ENCODE measurements at places on chromosomes 16 and 17.

DNA sequence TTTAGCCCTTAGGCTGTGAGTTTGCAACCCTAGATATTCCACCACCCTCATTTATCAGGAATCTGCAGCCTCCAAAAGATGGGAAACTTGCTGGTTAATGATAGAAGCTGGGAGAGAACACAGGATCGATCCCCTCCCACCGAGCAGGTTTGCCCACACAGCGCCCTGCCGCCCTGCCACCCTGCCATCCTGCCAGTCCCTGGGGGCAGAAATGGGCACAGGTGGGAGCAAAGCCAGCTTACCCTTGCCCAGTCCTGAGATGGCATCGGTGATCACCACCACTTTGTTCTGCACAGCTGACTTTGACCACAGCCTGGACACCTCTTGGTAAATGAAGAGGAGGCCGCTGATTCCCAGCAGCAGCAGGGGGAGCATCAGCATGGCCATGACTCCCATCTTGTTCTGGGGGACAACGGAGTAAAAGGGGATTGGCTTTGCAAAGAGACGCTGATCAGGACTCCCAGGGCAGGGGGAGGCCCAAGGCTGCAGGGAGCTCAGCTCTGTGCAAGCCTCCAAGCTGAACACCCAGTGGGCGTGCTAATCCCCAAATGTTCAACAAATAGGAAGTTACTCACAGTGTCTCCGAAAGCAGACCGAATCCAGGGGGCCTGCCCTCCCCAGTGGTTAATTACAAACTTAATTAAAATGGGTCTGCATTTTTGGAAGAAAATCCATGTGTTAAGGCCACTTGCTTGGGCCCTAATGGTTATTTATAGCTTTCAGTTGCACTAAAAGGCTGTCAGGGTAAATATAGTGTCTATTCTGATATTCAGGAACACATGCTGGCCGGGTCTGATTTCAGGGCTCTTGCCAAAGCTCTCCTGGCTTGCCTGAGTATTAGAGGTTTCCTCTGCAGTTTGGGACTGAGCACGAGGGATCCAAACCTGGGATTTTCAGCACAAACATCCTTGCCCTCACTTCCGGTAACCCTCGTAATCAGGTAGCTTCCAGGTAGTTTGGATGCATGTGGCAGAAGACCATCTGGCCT lies at the start of gene DHRS7C:
DHRS7C (minus strand) TSS at position 704 of the 988 bp plus-strand sequence; CDS start at position 396, 308 bp downstream.
- DNase-seq, result no peak

GRCh38 chr17:35879773-35880654 lies at the start of gene CCL5:
Gene CCL5, minus strand, starts transcription at chr17:35880360.
- no peak for DNase-seq

GRCh38 chr17:49130891-49131290 lies 1.7 kb upstream of the B4GALNT2 start:
- DNase-seq, result no peak

GRCh38 chr17:6348891-6349290 lies 86.0 kb downstream of the AIPL1 start:
- DNase-seq, result no peak

- no peak for DNase-seq
Measured at GRCh38 chr16:11179574-11179973, 76.4 kb downstream of the SOCS1 start.

DNA sequence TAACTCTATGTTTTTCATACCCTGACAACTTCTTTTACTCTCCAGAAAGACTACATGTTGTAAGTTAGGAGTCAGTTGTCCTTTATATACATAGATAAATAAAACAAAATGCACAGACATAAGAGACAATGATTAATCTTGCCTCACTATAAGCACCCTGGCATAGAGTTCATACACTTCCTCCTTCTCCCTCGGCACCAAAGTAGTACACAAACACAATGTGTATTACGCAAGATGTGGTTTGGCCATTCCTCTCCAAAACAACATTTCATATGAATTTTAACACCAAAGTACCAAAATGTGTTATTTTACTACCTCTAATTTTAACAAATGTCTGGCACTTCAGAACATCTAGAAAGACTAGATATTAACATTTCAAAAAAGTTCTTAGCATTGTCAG lies 17.2 kb upstream of the SLFN11 start:
- DNase-seq, result no peak

- DNase-seq, result peak; percentile 79
Measured at GRCh38 chr16:52456368-52456767, 90.6 kb downstream of the TOX3 start.

GRCh38 chr17:76659928-76660655 lies 16.5 kb upstream of the ST6GALNAC1 start:
- DNase-seq, result no peak

GRCh38 chr17:67434061-67434525 lies 57.0 kb downstream of the PITPNC1 start:
- DNase-seq, result no peak

- no peak for DNase-seq
Measured at GRCh38 chr17:13635951-13636350, 34.2 kb upstream of the HS3ST3A1 start.

- DNase-seq, result no peak
Measured at GRCh38 chr16:73725156-73725555, 571.5 kb upstream of the PSMD7 start.

DNA sequence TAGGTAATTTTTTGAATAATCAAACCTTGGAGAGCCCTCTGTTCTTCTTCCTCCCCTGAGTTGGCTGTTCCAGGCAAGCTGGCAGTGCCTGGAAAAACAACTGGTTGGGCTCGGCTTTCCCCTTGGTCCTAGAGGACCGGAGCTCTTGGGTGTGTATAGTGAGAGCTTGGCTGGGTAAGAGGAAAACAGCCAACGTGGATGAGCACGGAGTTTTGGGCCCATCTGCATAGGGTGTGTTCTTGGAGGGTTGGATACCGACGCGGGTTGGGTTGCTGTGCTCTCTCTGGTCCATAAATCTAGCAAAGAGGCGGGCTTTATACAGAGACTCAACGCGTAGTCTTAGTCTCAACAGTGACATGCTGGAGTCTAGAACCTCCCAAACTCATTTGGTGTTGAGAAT lies 23.2 kb downstream of the ITGB3 start:
- DNase-seq, result no peak

DNA sequence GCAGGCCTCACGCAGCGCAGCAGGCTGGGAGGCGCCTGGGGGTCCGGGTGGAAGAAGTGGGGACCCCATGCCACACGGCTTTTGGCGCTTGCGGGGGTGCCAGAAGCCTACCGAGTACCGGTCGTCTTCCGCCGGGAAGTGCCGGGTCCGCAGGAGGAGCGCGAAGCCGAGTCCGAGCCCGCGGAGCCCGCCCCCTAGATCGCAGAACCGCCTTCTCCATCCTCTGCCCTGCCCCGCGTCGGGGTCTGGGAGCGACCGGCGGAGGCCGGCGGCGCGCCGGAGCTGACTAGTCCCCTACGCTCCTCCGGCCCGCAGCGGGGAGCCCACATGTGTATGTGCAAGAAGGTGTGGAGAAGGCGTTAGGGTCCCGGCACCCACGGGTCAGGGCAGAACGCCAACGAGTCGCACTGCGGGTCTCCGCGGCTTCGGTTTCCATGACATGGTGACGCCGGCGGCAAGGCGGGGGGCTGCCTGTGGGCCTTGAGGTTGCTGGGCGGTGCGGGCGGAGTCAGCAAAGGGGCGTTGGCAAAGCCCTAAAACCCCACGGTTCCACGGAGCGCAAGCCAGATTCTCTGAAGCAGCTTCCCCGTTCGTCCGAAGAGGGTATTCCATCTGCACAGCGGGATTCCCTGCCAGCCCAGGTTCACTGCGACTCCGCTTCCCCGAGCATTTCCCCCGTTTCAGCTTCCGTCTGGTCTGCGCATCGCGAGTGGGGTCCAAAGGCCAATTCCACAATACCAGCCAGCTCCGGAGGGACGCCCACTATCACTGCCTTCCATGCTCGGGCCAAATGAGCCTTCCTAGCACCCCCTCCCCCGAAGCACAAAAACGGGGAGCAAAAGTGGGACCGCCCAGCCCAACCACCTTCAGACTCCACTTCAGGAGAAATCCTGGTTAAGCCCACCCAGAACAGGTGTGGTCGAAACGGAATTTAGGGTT lies 2.3 kb upstream of the LHX1 start:
- DNase-seq, result peak; percentile 56

- no peak for DNase-seq
Measured at GRCh38 chr16:27414788-27415431, 12.9 kb downstream of the IL21R start.

DNA sequence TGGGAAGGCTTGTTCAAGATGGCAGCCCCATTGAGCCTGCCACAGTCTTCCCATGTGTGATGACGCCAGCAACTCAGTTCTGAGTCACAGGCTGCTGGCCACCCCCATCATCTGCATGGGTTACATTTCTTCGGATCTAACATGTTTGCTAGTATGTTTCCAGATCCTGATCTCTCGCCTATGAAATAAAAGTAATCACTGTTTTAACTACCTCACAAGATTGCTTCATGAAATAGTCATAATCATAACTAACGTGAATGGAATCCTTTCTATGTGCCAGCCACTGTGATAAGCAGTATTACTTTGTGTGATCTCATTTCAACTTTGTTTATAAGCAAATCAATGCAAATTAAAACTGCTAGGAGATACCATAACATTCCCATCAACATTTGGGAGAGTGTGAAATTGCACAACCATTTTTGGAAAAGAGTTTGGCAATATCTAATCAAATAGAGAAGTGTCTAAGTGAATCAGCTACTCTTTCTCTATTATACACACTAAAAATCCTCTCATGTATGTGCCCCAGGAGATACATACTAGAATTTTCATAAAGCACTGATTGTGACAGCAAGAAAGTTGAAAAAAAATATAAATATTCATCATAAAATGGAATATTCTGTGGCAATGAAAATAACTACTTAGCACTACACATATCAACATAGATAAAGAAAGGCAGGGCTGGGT lies 300.2 kb upstream of the IRX5 start:
- DNase-seq, result no peak

DNA sequence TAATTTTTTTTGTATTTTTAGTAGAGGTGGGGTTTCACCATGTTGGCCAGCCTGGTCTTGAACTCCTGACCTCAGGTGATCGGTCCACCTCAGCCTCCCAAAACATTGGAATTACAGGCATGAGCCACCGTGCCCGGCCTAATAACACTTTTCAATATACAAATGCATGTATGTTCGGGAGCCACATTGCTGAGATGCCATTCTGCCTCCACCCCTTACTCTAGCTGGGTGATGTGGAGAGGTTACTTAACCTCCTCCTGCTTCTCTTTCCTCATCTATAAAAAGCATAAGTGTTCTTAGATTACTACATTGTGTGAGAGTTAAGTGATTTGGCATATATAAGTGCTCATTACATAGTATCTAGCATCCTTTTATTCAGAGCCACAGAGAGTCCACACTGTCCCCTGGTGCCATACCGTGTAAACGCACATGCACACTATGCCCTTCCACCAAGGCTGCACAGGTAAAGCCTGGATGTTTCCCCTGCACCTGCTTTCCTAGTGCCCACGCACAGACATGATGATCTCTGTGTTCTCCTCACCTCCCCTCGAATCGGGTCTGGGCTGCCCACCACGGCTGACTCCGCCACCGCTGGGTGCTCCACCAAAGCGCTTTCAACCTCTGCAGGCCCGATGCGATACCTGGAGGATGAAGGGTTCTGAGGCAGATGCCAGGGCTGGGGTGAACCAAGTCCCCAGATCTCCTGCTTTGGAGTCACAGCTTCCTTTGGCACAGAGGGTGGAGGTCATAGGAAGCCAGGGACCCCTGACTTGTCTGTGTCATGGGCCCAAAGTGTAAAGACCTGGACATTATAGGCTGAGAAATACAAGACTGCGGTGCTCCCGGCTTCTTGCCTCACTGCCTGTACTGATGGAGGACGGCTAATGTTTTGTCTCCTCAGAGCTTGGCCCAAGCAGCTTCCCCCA lies 49.0 kb upstream of the ACSM2B start:
- DNase-seq, result no peak

DNA sequence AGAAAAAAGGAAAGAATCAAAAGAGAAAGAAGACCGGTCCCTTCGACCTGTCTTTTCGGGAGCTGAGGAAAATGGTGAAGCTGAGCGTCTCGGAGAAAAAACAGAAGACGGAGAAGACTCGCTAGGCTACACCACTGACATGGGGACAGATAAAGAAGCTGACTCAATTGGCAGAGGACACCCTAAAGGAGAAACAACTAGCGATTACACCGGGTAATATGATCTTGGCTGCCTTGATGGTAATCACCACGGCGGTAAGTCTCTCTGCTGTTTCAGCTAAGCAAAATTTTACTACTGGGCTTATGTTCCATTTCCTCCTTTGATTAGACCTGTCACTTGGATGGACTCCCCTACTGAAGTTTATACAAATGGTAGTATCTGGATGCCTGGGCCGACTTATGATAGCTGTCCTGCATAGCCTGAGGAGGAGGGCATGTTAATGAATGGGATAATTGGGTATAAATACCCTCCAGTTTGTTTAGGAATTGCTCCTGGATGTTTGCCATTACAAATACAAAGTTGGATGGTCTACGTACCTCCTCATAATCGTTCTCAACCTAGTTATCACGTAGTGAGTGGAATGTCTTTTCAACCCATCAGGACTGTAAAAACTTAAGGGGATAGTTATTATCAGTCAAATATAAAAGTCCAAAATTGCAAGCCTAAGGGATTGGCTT lies 24.1 kb downstream of the ALOX15B start:
- no peak for DNase-seq

- peak; percentile 29 for DNase-seq
Measured at GRCh38 chr16:80924372-80924978, 82.2 kb downstream of the CMC2 start.

GRCh38 chr17:48577946-48578615 lies at the start of gene HOXB4:
Gene HOXB4, minus strand, starts transcription at chr17:48578350. Its CDS starts 31 bp downstream, at chr17:48578319.
- DNase-seq, result peak; percentile 82

GRCh38 chr17:51869387-51869786 lies 289.1 kb downstream of the CA10 start:
- DNase-seq, result peak; percentile 67

GRCh38 chr17:29074488-29074887 lies 31.5 kb downstream of the PIPOX start:
- no peak for DNase-seq

GRCh38 chr16:67531247-67531646 lies 2.6 kb downstream of the RIPOR1 start:
- no peak for DNase-seq

GRCh38 chr17:75995385-75995925 lies 5.2 kb upstream of the CDK3 start:
- no peak for DNase-seq
